ENCODE measurements at places on chromosomes 4 and X. TPM values are rescaled to one million over a fixed set of nuclear protein-coding genes. Genes with fewer than 3 reads are reported as not detected.
A peak's percentile ranks its signal among the peaks of the same experiment; 100 is the strongest.

Gene EGFL6
- total RNA-seq, result not detected

DNA sequence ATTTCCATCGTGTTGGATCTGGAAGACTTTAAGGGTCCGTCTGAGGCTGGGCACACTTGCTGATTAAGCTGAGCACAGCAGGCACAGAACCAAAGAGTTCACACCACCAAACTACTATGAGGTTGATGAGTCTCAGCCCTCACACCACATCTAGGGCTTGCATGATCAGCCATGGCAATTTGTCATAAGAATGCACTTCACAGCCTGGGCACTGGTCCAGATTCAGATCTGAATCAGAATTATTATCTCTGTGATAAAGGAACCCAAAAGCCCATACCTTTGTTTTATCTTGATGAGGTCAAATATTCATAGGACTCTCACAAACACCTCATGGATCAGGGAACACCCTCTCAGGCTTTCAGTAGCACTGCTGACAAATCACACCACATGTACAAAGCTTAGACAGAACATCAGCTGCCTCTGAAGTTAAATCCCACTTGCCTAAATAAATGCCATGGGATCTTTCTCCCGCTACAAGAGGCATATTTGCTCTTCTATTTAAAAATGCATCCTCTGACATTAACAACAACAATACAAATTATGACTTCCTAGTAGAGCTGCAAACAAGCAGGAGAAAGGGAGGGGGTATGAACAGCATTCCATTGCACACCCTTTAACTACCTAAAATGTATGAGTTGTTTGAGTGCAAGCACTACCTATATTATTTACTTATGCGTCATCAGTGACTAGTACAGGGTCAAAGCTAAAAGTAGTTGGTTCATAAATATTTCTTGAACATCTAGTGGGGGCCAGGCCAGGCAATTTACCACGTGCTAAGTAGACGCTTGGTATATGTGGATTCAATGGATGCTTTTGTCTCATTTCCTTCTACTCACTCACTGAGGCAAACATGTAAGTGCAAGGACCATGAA is 186.3 kb upstream of the FGF13 start:
- DNase-seq, result no peak

- DNase-seq, result no peak
Measured at GRCh38 chr4:44861756-44862155, 135.4 kb upstream of the GNPDA2 start.

GRCh38 chrX:106481341-106481740 is 130.4 kb upstream of the RADX start:
- peak; percentile 46 for DNase-seq

GRCh38 chrX:120358737-120359456 is 3.0 kb upstream of the ATP1B4 start:
- DNase-seq, result no peak

- DNase-seq, result no peak
Measured at GRCh38 chr4:146415829-146416228, 105.9 kb downstream of the SLC10A7 start.
